Pons (tissue), 1 donor: ENCODE measurements at places on chromosomes 13 and 19.

- DNase-seq: no peak
These were observed 27.9 kb upstream of the GPR183 start for GRCh38 chr13:99335087-99335486.

DNA sequence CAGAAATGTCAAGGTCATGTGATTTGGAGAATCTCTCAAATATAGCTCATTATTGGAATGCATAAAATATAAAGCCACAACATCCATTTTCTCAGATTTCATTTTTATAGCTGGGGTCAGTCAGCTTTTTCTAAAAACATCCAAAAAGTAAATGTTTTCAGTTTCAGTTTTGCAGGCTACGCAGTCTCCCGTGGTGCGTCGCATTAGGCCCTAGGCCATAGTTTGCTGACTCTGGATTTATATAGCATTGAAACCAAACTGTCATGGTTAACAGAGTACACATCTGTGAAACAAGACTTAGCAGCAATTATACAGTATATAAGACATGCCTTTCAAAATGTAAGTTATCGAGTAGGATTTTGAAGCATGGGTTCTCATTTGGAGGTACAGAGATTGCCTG lies 140.0 kb downstream of the IRS2 start:
- no peak for DNase-seq

DNA sequence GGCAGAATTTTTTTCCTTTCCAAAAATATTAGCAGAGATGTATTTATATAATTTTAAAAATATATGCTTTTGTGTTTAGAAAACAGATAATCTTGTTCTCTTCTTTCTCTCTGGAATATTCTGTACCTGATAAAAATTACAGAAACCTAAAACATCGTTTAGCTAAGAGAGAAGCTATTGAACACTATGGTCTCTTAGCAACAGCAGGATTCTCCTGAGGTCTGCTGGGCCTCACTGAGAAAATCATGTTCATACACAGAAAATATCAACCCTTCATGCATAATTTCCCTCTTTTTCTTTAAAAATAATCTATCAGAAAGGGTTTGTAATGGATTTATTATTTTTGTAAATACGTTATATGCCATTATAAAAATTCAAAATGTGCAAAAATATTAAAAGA lies 242.2 kb downstream of the DCLK1 start:
- no peak for DNase-seq

- DNase-seq: peak; percentile 25
These were observed 11.7 kb upstream of the KL start for GRCh38 chr13:33004511-33004910.

GRCh38 chr19:40549007-40549708 lies 27.5 kb upstream of the SHKBP1 start:
- DNase-seq: no peak

DNA sequence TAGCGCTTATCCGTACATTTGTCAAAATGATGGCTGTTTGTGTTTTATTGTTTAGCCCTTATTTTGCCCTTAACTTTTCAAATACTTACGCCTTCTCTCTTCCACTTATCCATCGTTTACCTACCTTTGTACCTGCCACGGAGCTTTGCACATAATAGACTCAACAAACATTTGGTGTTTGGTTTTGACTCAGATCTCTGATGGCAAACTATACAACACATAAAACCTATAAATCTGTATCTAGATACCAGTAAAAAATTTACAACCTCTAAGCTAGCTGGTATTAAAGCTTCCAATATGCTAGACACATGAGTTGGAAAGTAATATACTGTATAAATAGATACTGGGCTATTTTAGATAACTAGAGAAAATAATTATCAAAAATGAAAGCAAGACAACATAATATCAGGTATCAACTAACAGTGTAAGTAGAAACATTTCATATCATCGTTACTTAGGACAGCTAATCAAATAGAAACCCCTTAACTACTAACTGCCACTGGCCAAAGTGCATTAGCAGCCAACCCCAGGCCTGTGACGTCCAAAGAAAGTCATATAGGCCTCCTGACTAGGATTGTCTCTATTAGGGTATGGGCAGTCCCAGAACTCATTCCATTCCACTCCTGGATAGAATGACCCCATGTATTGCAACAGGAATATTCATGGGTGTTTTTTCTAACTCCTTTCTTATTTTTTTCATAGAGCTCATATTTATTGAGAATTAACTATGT lies 53.8 kb downstream of the KCTD12 start:
- no peak for DNase-seq

GRCh38 chr13:110784704-110785103 lies 71.2 kb downstream of the ING1 start:
- DNase-seq: no peak

DNA sequence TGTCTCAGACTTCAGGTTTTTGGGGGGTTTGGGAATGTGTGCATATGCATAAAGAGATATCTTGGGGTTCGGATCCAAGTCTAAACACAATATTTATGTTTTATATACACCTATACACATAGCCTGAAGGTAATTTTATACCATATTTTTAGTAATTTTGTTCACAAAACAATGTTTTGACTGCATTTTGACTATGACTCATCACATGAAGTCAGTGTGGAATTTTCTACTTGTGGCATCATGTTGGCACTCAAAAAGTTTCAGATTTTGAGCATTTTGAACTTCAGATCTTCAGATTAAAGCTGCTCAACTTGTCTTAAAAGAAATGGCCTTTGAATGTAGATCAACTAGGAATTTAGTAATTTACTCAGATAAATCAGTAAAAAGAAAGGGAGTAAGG lies 712.9 kb upstream of the GPC6 start:
- no peak for DNase-seq

DNA sequence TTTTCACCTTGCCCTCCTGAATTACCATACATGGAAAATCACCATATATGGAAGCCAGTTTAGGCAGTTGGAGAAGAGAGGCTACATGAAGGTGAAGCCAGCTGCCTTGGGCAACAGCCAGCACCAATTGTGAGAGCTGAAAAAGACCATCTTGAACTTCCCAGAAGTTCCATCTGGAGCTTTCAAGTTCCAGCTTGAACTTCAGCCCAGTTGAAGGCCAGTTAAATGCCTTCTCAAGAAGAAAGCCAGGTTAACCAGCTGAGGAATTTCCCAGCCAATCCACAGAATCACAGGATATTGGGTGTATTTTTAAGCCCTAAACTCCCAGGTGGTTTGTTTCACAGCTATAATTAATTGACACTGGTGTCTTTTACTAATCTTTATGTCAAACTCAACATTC lies 713.6 kb upstream of the MIR17HG start:
- DNase-seq: no peak

- DNase-seq: no peak
These were observed 2.3 kb upstream of the EIF3G start for GRCh38 chr19:10122045-10122444.

- no peak for DNase-seq
These were observed 11.8 kb upstream of the LRCH1 start for GRCh38 chr13:46541210-46541609.

DNA sequence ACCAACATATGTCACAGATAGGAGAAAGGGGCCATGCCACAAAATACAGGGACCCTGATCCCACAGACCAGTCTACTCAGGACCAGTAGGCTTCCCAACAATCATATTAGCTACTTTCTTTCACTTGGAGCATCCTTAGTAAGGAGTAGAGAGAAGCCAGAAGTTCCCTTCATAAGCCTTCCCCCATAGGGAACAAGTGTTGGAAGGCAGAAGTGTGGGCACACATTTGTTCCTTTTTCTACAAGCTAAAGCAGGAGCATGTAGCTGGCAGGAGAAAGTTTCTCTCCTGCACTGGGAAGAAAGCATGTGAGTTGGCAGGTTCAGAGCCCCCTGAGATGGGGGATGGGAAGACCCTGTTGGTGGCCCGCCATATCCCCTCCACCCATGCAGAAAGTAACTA lies 165.4 kb downstream of the KCTD12 start:
- DNase-seq: no peak

- DNase-seq: no peak
These were observed 134.1 kb downstream of the URI1 start for GRCh38 chr19:30076101-30076551.

GRCh38 chr13:48728226-48728625 lies 74.5 kb downstream of the CYSLTR2 start:
- no peak for DNase-seq

GRCh38 chr19:18434411-18435175 lies 3.3 kb downstream of the ISYNA1 start:
- DNase-seq: no peak

- no peak for DNase-seq
These were observed 143.9 kb downstream of the MTUS2 start for GRCh38 chr13:28964052-28964451.

DNA sequence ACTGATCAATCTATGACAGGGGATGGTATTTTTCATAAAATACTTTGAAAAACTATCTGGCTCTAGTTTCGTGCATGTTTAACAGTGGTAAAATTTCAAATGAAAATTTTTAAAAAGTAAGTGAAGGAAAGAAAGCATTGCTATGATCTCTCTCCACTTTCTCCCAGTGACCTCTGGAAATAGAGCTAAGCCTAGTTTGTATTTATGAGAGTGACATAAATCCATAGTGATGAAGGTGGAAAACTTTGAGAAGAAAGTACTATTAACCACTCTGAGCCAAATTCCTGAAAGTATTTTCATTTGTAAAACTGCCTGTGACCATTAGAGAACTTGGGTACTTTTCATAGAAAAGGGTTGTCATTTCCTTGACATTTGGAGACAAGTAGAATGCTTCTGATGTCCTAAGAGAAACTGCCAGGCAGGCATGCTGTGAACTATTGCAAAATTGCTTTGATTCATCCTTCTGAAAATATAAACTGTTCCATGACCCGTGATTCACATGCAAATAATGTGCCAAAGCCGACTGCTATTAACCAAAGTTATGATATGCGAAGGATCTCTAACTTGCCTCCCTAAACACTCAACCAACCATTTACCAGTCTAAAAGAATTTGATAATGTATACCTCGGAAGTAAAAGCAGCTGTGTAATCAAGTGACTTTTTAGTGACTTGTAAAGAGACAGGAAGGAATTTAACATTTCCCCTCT lies 133.2 kb downstream of the VWA8 start:
- no peak for DNase-seq

- DNase-seq: no peak
These were observed 7.4 kb downstream of the ZNF266 start for GRCh38 chr19:9427941-9428340.

- no peak for DNase-seq
These were observed 38.6 kb upstream of the TDRD3 start for GRCh38 chr13:60358453-60358852.

DNA sequence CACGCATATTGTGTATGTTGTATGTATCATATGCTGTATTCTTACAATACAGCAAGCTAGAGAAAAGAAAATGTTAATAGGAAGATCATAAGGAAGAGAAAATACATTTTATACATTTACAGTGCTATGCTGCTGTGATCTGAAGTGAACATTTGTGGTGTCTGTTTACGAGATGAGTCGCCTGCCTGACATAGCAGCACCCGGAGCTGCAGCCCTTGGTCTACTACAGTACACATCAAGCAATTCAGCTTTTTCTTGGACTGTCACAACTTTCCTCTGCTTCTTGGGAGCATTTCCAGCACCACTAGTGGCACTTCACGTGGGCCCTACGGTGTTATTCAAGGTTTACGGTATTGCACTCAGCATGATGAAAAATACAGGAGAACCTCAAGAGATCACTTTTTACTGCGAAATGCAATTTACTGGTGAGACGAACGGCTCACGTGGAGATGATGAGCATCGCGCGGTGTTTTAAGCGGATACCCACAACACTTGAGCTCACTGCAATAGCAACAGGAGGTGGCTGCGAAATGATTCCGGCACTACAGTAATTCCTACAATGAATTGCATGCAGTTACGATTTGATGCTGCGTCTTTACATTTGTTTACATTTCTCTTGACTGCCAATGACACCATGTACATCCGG lies 308.4 kb downstream of the FGF9 start:
- DNase-seq: no peak

GRCh38 chr19:3404324-3405260 lies 38.2 kb downstream of the NFIC start:
- peak; percentile 77 for DNase-seq

GRCh38 chr19:51391073-51391611 lies 751 bp upstream of the C19orf84 start:
- DNase-seq: no peak

DNA sequence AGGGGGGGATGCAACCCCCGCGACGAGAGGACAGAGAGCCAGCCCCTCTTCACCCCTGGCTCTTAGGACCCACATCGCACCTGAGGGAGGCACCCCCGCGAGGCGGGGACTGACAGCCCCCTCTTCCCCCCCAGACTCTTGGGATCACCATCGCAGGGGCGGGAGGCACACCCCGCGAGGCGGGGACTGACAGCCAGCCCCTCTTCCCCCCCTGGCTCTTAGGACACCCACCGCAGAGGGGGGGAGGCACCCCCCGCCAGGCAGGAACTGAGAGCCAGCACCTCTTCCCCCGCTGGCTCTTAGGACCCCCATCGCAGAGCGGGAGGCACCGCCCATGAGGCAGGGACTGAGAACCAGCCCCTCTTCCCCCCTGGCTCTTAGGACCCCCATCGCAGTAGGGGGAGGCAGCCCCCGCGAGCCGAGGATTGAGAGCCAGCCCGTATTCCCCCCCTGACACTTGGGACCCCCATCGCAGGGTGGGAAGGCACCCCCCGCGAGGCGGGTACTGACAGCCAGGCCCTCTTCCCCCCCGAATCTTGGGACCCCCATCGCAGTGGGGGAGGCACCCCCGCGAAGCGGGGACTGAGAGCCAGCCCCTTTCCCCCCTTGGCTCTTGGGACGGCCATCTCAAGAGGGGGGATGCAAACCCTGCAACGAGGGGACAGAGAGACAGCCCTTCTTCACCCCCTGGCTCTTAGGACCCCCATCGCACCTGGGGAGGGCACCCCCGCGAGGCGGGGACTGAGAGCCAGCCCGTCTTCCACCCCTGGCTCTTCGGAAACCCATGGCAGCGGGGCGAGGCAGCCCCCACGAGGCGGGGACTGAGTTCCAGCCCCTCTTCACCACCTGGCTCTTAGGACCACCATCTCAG lies 2425.1 kb upstream of the PCDH20 start:
- DNase-seq: no peak

GRCh38 chr19:5035793-5036697 lies 67.1 kb downstream of the KDM4B start:
- DNase-seq: peak; percentile 42

GRCh38 chr19:7595466-7596133 lies at the start of gene CAMSAP3:
TSS of gene CAMSAP3 (plus strand) at chr19:7595863. CDS start at chr19:7596003, 140 bp downstream.
- DNase-seq: no peak

GRCh38 chr13:113839536-113840204 lies 24.2 kb downstream of the GAS6 start:
- DNase-seq: no peak

GRCh38 chr13:39468306-39468705 lies 134.7 kb downstream of the LHFPL6 start:
- DNase-seq: no peak

DNA sequence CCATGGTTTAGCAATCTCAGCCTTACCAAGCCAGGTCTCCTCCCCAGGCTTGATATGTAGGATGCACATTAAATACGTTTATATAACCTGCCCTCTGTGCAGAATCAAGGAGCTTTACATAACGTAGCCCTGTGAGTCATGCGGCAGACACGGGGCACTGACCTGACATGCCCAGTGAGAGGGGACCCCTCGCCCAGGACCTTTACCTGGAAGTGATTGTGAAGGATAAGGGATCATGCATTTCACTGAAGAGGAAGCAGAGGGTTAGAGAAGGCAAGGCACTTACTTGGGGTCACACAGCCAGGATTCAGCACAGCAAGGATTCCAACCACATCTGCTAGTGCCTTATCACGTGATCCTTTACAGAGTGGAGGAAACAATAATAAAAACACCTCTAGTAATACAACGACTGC lies 18.9 kb upstream of the FOSB start:
- DNase-seq: no peak

GRCh38 chr13:108155185-108156106 lies 59.9 kb downstream of the LIG4 start:
- peak; percentile 40 for DNase-seq
